ENCODE measurements at places on chromosomes 2 and 18.

DNA sequence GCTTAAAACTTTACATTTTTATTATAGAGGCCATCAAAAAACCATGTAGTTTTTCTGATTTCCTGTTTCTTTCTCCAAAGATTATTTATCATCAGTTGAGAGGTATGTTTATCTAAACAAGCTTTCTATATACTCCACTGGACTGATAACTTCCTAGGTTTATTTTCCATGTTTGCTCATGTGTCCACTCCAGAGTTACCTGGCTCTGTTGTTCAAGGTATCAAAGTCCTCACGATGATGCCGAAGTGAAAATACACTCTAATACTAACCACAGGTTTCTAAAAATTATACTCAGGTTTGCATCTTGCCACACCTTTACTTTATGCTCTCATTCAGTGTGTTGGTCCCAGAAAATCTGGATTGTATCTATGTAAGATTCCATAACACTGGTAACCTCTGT, 287.9 kb upstream of the GULP1 start:
- DNase-seq, result no peak

GRCh38 chr2:209762563-209762962, 9.1 kb upstream of the UNC80 start:
- DNase-seq, result no peak

DNA sequence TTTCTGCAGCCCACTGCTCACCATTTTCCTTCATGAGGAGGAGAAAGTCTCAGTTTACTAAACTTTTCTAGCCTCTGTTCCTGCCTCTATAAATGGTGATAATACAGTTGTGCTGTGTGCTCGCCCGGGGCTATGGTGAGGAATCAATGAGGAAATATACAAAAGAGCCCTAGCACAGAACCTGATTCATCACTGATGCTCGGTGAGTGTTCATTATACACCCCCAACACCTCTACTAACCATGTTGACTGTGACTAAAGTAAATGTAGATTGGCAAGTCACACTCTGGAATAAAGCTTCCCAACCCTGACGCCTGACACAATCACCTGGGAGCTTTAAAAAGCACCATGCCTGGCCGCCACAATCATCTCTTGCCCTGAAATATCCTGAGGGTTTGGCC, 118.8 kb upstream of the CYP1B1 start:
- DNase-seq, result no peak

- DNase-seq, result no peak
Observed at GRCh38 chr2:130864830-130865800, 28.4 kb downstream of the ARHGEF4 start.

DNA sequence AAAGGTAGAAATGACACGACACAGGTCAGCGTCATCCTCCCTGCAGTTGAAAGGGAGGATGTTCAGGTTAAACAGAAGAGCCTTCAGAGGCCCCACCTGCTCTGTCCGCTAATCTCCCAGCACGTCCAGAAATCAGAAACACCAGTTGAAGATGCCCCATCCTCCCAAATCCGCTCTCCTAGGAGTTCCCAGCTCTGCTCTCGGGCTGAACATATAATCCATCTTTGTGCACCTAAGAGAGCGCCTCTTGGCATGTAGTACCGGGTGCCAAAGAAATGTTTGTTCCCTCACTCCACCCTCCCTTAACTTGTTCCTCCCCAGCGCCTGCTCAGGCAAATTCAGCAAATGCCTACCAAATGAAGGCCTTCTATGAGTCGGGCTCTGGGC, 145.2 kb upstream of the SMAD2 start:
- DNase-seq, result no peak

- no peak for DNase-seq
Observed at GRCh38 chr2:65049010-65049639, 7.1 kb upstream of the CEP68 start.

GRCh38 chr18:37391698-37392548, 173.7 kb downstream of the CELF4 start:
- DNase-seq, result no peak

DNA sequence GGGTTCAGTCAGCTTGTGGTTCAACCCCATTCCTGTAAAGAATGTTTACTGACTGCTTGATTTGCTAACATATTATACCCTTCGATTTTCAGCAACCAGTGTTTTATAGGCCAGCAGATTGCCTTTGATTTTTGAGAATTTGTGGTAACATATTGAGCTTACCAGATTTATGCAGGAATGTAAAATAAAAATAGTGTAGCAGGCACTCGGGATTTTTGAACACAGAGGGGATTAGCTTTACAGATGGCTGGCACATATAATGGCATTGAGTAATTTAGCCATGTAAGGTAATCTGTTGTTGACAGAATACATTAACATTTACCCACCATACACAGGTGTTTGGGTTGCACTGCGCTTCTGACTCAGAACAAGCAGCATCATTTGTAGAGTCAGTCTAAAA, 354.0 kb downstream of the LRRTM1 start:
- DNase-seq, result no peak

DNA sequence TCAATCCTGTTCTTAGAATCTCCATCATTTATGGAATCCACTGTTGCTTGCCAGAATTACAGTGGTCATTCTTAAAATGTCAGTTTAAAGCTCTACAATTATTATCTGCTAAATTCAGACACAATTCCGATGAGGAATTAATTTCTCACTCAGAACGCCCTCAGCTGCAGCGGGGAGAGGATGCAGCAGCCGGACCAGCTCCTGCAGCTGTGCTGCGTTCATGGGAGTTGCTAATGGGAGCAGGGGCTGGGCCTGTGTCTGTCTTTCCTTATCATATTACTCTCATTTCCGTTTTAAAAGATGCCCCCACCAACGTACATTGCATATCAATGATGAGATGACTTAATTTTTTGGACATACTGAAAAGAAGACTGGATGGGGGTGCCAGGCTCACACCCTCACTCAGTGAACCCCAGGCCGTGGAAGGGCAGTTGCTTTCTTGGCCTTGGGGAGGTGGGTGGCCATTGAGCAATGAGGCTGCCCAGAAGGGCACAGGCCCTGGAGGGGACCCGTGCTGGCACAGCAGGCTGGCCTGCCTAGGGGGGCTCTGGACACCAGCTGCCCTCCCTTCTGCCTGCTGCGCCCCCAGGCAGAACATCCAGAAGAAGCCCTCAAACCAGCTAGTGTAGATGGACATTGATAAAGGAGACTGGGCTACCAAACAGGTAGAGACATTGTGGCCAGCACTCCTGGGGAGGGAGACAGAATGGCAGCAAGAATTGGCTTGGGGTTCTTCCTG, 503.6 kb upstream of the MYT1L start:
- DNase-seq, result no peak

- peak; percentile 41 for DNase-seq
Observed at GRCh38 chr2:7272210-7272609, 355.0 kb downstream of the RNF144A start.

DNA sequence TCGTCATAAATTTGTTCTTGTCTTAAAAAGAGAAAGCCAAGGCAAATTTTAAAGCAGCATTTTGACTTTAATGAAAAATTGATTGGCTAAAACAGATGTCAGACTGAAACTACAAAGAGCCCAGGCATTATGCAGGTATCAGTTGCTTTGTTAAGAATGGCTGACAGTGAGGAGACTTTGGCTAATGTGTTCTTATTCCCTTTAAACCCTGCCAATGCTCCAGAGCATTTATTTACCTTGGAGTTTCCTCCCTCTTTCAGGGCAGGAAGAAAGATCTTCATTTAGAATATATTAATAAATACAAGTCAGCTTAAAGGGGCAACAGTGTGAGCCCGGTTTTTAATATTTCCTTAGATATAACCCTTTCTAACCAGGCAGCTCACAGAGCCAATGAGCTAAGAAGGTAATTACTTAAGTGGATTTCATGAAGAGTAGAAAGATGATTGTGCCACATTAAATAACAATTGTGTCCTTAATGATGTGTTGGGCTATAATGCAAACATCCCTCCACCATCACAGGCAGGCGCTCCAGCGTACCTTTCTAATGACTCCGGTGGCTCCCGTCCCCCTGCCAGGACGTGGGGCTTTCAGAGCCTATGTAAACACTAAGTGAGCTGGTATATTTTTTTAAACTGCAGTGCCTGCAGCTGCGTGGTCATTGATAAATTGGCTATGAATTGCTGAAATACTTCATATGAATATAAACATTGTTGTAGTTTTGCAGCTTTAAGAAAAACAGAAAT, 349.4 kb upstream of the POU3F3 start:
- DNase-seq, result no peak

DNA sequence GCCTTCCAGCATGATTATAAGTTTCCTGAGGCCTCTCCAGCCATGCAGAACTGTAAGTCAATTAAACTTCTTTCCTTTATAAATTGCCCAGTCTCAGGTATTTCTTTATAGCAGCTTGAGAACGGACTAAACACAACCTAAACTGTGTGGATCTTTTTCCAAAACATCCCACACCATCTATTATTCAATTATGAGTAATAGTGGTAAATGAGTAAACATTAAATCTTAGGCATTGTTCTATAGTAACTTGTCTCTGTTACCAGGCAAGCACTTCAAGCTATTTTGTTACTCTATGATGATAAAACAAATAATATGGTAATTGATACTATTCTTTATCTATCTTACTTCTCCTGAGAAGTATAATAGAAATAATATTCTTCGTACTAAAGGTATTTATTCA, 536.9 kb upstream of the CHAC2 start:
- DNase-seq, result no peak

DNA sequence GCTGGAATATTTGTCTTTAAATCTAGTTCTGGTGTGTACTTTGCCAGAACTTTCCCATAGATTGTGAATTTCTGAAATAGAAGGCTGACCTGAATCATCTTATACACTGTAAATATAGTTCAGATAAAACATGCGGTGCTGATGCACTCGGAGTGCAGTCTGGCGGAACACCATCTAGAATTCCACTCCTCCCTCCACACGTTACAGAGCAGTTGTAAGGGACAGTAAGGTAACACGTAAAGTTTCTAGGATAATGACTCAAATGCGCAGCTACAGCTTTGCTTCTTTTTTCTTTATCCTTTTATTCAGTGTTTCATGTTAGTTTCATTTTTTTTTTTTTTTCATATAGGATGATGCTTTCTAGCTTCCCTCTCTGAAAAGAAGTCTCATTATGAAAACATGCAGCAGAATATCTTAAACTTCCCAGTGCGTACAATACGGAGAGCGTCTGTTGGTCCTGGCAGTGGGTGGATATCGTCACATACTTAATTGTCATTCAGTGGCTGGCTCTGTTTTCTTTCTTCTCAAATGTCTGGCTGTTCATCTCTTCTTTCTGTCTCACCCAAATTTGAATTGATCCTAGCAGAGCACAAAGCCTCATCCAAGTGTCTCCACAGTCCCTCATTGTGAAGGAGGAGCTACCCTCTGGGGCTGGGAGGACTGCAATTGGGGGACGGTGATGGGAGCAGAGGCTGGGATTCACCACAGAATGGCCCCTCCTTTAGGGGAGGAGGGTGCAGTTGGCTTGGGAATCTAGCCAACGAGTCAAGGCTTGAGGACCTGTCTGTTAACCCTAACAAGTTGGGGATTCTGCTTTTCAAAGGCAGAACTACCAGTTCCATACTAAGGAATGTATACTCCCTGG, 138.8 kb downstream of the MYT1L start:
- DNase-seq, result no peak

DNA sequence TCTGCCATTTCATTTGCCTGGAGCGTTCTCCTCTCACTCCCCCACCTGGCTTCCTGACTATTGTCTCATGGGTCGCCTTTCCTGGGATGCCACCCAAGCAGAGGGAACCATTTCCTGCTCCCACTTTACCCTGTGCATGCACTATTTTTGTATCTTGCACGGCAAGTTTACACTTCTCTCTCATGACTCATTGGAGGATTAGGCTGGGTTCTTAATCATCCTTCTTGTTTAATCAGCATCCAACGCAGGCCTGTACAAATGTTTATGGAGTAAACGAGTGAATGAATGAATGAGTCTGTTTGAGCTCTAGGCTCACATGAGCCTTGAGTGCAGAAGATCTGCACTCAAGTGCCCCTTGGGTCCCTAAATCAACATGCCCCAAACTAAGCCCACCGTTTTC, 3.8 kb upstream of the ARHGAP25 start:
- DNase-seq, result peak; percentile 66

GRCh38 chr2:41393621-41394020, 654.2 kb upstream of the PKDCC start:
- DNase-seq, result no peak
